ENCODE measurements at places on chromosomes 11 and 22.

GRCh38 chr11:104372111-104372510 lies 208.2 kb upstream of the PDGFD start:
- no peak for DNase-seq

DNA sequence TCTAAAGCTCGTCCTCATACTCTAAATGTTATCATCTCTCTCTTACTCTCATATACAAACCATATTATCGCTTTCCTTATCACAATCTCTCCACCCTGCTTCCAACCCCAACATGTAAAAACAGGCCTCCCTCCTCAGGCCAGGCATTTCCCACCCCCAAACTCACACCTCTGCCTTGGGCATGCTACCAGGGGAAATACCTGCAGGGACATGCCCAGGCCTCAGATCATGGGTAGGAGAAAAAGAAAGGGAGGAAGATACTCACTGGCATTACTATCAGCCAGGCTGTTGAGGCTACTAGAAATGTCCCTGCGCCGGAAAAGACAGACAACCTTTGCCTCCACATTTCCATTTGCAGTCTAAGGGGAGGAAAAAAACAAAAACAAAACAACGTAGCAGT lies 1.8 kb downstream of the MTA2 start:
- DNase-seq = no peak

- DNase-seq = no peak
These were observed 13.2 kb upstream of the MRGPRX2 start for GRCh38 chr11:19073454-19074415.

- no peak for DNase-seq
These were observed 62.7 kb upstream of the FIBIN start for GRCh38 chr11:26931248-26931631.

DNA sequence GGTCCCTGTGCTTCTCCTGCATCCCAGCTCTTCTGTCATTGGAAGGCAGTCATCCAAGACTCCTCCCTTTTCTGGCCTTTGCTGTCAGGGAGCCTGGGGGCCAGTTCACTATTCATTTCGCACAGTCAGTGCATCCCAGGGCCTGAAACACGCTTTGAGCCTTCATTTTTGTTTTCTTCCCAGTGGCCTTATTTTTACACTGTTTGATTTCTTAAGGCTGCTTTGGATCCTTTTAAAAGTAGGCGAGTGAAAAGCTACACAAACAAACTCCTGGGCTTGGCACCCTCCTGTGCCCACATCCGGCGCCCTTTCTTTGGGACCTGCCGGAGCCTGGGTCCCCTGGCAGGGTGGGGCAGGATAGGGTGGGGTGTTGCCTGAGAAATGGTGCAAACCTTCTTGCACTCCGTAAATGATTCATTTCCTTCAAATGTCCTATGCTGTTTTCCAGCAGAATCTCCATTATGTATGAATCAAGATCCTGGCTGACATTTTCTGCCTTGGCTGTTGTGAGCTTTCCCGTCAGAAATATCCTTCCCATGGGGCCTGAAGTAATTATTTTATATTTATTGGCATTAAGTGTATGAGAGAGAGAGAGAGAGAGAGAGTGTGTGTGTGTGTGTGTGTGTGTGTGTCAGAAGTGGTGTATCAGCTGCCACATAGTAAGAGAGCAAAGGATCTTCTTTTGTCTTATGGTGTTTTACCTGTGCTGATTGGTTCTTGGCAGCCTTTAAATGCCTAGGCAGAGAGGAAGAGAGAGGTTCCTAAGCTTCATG lies 45.6 kb downstream of the BCR start:
- no peak for DNase-seq

GRCh38 chr11:32630844-32631243 lies 47.2 kb downstream of the EIF3M start:
- DNase-seq = no peak

DNA sequence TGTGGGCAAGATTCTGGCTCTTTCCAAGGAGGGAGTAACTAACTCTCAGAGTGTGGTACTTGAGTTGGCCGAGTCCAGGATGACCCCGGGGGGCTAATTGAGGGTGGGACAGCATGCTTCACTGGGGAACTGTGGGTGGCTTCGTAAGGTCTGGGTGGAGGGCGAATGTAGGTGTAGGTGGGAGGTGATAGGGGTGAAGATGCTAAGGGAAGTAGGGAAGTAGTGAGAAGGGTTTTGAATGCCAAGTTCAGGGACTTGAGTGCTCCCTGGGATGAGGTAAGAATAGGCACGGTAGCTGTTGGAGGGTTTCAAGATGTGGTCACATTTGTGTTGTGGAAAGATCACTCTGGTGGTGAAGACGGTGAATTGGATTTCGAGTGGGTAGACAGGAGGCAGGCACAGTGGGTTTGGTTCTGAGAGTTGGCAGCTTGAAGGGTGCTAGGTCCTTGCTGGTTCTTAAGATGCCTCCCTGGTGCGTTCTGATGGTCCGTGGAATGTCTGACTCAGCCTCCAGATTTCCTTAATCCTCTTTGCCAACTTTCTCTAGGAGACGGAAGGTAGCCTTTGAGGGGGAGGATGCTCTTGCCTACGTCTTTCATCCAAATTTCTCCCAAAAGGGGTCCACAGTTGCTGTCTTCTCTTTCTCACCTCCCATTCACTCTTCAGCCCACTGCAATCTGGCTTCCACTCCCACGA lies 2.5 kb upstream of the DNAL4 start:
- DNase-seq = no peak

DNA sequence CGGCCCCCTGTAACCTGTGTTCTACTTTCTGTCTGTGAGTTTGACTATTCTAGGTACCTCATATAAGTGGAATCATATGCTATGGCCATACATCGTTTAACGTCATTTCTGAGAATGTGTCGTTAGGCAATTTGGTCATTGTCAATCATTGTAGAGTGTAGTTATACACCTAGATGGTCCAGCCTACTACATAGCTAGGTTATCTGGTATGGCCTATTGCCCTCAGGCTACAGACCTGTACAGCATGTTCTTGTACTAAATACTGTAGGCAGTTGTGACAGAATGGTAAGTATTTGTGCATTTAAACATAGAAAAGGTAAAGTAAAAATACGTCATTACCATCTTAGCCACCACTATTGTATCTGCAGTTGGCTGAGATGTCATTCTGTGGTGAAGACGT lies 35.2 kb downstream of the MYO7A start:
- no peak for DNase-seq

DNA sequence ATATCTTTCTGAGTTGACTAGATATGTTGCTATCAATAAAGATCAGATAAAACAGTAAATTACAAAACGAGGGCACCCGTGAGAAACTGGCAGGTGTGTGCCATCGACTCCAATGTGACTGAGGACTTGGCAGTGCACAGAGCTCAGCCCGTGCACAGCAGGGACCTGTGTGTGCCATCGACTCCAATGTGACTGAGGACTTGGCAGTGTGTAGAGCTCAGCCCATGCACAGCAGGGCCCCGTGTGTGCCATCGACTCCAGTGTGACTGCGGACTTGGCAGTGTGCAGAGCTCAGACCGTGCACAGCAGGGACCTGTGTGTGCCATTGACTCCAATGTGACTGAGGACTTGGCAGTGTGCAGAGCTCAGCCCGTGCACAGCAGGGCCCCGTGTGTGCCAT lies 347.2 kb upstream of the B3GAT1 start:
- DNase-seq = no peak

DNA sequence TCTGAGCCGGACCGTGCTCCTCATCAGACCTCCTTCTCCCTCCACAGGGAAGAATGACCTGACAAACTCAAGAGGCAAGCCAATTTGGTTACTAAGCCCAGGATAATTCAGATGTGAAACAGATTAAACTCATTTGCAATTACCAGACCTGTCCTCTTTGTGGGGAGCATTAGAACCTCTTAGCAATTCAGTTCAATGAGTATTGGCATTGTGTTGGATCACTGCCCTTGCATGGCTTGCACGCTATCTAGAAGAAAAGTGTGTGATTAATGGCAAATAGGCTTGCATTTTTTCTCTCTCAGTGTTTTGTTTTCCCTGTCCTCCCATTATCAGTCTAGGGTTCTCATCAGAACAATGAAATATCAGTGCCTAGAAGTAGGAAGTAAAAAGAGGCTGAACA lies 365.6 kb downstream of the OPCML start:
- DNase-seq = no peak

- DNase-seq = peak; percentile 68
These were observed 144.2 kb downstream of the TRIM29 start for GRCh38 chr11:119993722-119994121.

DNA sequence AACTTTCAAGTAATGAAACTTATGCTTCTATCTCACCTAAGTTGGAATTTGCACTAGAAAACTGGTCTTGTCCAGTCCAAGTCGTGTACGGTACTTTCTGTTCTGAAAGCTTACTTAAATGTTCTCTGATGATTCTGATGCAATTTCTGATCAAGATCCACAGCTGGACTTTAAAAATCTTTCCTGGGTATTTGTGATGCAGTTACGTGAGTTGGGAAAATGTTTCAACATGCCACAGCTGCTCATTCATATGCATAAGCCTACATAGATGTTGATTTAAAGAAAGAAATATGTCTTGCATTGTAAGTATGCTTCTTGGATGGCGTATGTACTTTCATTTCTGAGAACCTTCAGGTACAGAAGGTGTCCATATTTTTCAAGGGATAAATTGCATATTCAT lies 493.7 kb upstream of the CCDC90B start:
- DNase-seq = no peak

- peak; percentile 18 for DNase-seq
These were observed 94.5 kb downstream of the CADM1 start for GRCh38 chr11:115409691-115410220.

DNA sequence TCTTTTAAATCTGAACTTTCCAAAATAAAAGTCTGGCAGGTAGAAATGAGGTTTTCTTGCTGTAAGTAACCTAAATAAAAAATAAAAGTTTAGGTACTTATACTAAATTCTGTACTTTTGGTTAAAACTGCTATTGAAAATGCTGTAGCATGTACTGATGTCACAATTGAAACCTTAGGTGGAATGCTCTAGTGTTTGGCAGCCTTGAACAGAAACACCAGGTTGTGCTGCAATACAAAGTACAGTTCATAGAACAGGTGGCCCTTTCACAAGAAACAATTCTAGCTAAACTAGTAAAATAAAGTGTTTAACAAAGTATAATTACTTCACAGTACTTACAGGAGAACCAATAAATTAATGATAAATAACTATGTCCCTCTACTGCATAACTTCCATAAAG lies 25.1 kb downstream of the NPAT start:
- no peak for DNase-seq

DNA sequence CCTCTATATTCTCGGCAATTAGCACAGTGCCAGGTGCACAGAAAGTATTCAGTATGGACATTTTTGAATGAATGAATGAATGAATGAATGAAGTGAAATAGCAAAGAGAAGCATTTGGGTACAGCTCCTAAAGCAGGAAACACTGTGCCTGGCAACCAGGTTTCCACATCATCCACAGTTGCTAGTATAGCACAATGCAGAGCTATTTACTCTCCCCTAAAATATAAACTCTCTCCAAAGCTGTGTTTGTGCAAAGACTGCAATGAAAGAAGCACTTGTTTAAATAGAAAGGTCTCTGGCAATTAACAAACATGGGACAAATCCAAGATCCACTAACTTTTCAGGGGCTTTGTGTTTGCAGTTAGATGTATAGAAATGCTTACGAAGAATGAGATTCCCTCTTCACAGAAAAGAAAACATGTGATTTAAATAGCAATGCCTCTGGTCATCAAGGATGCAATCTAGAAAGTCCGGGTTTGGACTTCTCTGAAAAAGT lies 103.0 kb upstream of the OPCML start:
- DNase-seq = no peak

DNA sequence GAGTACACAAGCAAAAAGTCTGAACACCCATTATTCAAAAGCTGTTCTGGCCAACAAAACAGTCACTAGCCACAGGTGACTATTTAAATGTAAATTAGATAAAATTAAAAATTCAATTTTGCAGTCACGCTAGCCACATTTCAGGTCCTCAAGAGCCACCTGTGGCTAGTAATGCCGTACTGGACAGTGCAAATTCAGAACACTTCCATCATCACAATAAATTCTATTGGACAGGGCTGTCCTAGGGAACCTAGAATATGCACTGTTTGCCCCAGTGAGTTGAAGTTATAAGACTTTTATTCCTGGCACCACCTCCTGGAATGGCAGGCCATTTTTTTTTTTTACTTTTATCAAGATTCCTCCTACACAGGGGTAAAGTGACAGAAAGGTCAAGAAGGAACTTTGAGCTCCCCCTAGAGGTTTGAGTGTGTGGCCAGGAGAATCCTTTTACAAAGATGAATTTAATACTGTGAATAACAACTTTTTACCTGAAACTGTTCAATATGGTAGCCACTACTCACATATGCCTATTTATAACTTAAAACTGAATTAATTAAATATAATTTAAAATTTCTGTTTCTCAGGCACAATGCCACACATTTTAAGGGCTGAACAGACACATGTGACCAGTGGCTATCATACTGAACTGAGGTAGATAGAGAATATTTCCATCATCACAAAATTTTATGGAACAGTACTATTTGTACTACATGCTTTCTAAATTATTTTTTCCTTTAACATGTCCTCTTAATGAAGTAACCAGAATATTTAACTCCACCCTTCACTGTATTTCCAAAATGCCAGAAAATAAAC lies 6.5 kb downstream of the MSANTD2 start:
- peak; percentile 16 for DNase-seq

GRCh38 chr11:121134741-121135312 lies 33.8 kb downstream of the TECTA start:
- no peak for DNase-seq

DNA sequence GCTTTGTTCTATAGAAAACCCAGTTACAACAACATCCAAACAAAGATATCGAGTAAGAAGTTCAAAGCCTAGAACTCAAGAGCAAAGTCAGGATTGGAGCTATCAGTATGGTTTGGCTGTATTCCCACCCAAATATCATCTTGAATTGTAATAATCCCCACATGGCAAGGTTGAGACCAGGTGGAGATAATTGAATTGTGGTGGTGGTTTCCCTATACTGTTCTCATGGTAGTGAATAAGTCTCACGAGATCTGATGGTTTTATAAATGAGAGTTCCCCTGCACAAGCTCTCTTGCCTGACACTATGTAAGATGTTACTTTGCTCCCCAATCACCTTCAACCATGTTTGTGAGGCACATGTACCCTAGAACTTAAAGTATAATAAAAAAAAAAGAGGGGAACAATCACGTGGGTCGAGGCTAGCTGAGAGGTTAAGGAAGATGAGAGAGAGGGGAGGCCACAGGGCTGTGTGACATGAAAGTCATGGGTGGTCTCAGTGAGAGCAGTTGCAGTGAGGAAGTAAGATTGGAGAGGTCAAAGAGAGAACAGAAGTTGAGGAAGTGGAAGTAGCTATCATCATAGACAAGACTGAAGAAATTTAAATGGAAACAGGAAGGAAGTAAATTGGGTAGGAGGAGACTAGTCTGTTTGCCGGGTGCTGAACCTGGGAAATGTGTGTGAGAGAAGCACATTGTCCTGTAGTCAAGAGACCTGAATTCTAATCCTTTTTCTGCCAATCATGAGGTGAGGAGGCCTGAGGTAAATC lies 80.1 kb upstream of the CD44 start:
- DNase-seq = no peak

- DNase-seq = no peak
These were observed 399.5 kb downstream of the ETS1 start for GRCh38 chr11:128187835-128188234.

DNA sequence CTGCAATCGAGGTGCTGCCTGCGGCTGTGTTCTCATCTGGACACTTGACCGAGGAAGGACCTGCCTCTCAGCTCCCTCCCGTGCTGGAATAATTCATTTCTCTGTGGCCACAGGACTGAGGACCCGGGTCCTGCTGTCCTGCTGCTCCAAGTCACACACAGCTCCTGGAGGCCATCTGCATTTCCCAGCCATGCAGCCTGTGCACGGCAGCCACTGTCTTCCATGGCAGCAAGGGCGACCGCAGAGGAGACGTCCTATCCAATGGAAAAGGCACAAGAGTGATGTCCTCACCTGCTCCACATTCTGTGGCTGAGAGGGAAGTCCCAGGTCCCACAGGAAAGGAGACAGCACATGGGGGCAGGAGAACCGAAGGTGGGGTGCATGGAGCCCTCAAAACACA lies 495.8 kb downstream of the BRD1 start:
- DNase-seq = no peak
